ENCODE measurements at places on chromosomes 7 and 10. TPM values are rescaled to one million over a fixed set of nuclear protein-coding genes. Genes with fewer than 3 reads are reported as not detected.

RGS10 gene
- total RNA-seq = 34.0 TPM

CDK13 gene
- total RNA-seq = 70.5 TPM

SPDYE9 gene
- total RNA-seq = 0.10 TPM

COL26A1 gene
- total RNA-seq = 3.5 TPM

NKX2-3 gene
- total RNA-seq = not detected

PRKAR2B gene
- 36.1 TPM for total RNA-seq

LRMDA gene
- total RNA-seq = 12.7 TPM

CTNNA3 gene
- 7.1 TPM for total RNA-seq

HTR7 gene
- total RNA-seq = 0.30 TPM

FGFBP3 gene
- total RNA-seq = 1.2 TPM

ADAM12 gene
- total RNA-seq = 22.8 TPM

ABCC2 gene
- 2.1 TPM for total RNA-seq

GLI3 gene
- total RNA-seq = 23.4 TPM

C10orf53 gene
- total RNA-seq = not detected

SCIN gene
- total RNA-seq = 0.99 TPM

OSBPL3 gene
- total RNA-seq = 9.7 TPM

FRMPD2 gene
- not detected for total RNA-seq

Measured in skin of body (tissue), 3 donors.